ENCODE measurements at places on chromosomes 3 and 15.
A peak's percentile ranks its signal among the peaks of the same experiment; 100 is the strongest.

- H3K27ac ChIP-seq = no peak overlapping the region
- H3K4me3 ChIP-seq = no peak overlapping the region
- no peak for DNase-seq
- H3K27me3 ChIP-seq = no peaks in the 10 kb centered on the region
- H3K36me3 ChIP-seq = no peaks in the 10 kb centered on the region
These were observed 43.7 kb downstream of the PLXNA1 start for GRCh38 chr3:127026661-127027060.

- H3K36me3 ChIP-seq = peaks cover 15% of the 10 kb centered on the region
- no peaks in the 10 kb centered on the region for H3K27me3 ChIP-seq
These were observed 48.4 kb downstream of the SGO1 start for GRCh38 chr3:20137647-20138046.

DNA sequence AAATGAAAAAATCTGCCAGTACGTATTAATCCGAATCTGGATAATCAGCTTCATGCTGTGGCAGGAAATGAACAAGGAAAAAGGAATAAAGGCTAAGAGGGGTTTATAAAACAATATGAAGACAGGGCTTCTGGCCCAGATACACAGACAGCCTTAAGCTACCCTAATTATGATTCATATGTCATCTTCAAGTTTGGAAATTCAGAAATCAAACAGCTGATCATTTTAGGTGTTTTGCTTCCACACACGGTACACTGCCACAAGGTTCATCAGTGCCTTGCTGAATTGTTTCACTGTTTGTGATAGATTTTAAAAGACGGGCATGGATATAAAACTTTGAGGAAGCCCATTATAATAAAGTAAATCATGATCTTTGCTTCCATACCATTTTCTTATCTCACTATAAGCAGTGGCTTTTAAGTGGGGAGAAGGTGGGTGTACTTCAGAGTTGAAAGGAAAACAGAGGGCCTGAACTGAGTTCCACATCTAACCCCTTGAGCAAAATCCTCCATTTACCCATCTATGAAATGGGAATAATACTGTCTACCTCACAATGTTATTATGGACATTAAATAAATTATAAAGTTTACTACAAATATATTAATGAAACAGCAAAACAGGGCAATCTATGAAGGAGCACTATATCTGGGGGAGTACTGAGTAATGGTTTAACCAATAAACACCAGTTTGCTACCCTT, 15.7 kb downstream of the GTPBP8 start:
- no peaks in the 10 kb centered on the region for H3K27me3 ChIP-seq
- peak; percentile 37 for DNase-seq
- no peaks in the 10 kb centered on the region for H3K4me1 ChIP-seq
- H3K36me3 ChIP-seq = peaks cover 83% of the 10 kb centered on the region
- no peak overlapping the region for H3K27ac ChIP-seq

DNA sequence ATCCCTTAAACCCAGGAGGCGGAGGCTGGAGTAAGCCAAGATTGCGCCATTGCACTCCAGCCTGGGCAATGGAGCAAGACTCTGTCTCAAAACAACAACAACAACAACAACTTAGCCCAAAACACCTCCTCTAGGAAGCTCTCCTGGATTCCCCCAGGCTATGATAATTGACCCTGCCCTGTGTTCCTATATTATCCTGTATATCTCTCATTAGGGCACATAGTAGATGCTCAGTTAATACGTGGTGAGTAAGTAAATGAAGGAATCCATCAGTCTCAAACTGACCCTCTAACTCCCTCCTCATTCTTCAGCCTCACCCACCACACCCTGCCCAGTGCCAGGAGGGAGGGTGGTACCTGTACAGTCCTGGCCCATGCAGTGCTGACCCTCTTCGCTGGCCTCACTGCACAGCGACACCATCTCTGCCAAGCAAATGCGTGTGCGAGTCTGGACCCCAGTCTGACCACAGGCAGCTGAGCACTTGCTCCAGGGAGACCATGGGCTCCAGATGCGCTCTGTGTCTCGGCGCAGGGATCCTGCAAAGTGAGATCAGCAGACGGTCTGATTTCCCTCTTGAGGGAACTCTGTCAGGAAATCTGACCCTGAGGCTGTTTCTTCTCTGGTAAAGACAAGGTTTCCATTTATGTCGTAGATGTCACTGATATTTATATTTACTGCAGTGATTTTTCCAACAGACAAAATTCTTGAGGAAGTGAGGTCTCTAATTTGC, 6.2 kb downstream of the CILP start:
- no peaks in the 10 kb centered on the region for H3K27me3 ChIP-seq
- no peak overlapping the region for H3K27ac ChIP-seq
- H3K4me1 ChIP-seq = no peaks in the 10 kb centered on the region
- no peak overlapping the region for H3K4me3 ChIP-seq
- no peaks in the 10 kb centered on the region for H3K36me3 ChIP-seq

DNA sequence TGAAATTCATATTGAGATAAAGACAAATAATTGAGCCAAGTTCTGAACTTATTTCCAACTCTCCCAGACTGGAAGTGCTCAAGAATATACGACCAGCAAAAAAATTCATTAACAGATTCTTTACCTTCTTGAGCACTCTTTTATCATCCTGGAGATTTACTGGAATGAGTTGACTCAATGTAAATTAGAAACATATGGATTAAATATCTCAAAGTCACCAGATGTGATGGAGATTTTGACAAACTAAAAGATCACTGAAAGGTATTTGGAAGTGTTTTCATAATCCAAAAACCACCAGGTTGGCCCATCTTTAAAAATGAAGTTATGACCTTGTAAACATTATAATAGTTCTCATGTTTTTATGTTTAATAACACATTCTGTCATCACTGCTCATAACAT, 433.2 kb upstream of the RASGRP1 start:
- H3K27me3 ChIP-seq = no peaks in the 10 kb centered on the region
- no peaks in the 10 kb centered on the region for H3K4me1 ChIP-seq
- no peak overlapping the region for H3K27ac ChIP-seq

DNA sequence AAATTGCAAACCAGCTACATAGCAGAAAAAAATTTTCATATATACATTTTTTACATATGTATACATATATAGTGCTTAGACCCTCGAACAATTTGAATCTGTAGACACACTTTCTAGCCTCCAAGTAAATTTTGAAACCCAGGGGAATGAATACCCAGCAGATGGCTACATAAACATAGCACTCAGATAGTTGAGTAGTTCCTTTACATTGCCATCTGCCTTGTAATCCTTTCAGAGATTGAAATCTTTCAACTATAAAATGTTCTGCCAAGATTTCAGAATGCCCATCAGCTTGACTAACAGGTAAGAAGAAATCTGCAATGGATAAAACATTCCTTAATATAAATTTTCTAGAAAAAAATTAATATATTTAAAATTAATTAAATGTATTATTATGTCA, 1333.5 kb upstream of the CADM2 start:
- no peak overlapping the region for H3K4me3 ChIP-seq
- no peak overlapping the region for H3K27ac ChIP-seq
- no peaks in the 10 kb centered on the region for H3K27me3 ChIP-seq
- DNase-seq = no peak
- no peaks in the 10 kb centered on the region for H3K36me3 ChIP-seq

DNA sequence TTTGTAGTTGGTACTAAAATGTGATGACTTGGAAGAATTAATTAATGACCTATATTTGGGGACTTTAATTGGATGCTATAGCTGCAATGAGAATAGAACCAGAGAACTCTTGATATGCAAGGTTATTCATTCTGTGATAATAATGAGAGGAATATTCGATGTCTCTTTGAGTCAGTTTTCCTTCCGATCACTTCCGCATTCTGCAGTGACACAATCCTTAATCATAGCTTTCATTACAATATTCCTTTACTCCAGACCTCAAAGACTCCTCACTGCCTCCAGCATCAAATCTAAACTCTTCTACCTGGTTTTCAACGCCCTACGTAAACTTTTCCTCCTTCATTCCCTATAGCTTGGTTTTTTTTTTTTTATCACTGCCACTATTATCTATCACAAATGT, 21.6 kb downstream of the B3GNT5 start:
- DNase-seq = no peak
- H3K27ac ChIP-seq = peak overlapping the region; percentile 55
- H3K36me3 ChIP-seq = no peaks in the 10 kb centered on the region

- DNase-seq = no peak
- H3K4me1 ChIP-seq = peaks cover 9% of the 10 kb centered on the region
- no peaks in the 10 kb centered on the region for H3K36me3 ChIP-seq
These were observed 4.1 kb downstream of the SV2B start for GRCh38 chr15:91104111-91104510.

- H3K4me1 ChIP-seq = no peaks in the 10 kb centered on the region
- H3K36me3 ChIP-seq = no peaks in the 10 kb centered on the region
- no peak for DNase-seq
- H3K27me3 ChIP-seq = no peaks in the 10 kb centered on the region
These were observed 231.3 kb downstream of the KLF13 start for GRCh38 chr15:31557899-31558298.

GRCh38 chr3:110711851-110712516, 359.6 kb upstream of the NECTIN3 start:
- no peak for DNase-seq
- H3K27me3 ChIP-seq = no peaks in the 10 kb centered on the region
- no peak overlapping the region for H3K4me3 ChIP-seq
- no peak overlapping the region for H3K27ac ChIP-seq
- H3K36me3 ChIP-seq = no peaks in the 10 kb centered on the region
- H3K4me1 ChIP-seq = no peaks in the 10 kb centered on the region

DNA sequence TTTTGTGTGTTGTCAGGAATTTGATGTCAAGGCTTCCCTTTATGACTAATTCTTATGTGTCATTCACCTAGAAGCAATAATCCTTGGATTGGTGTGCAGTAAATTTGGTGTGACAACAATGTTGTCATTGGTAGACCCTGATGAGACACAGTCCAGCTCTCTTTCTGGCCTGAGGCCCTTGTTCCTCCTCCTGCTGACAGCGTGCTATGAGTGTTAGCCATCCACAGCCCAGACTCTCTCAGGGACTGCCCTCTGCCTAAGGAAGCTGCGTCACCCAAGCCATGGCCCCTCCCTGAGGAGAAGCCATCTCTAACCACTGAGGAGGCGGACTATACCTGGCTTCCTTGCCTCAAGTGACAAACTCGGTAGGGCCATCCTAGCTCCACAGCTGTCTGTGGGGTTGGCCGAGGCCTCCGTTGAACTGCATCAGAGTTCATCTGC, 13.3 kb upstream of the TM4SF1 start:
- H3K27ac ChIP-seq = no peak overlapping the region
- no peak for DNase-seq
- no peaks in the 10 kb centered on the region for H3K4me1 ChIP-seq
- H3K27me3 ChIP-seq = no peaks in the 10 kb centered on the region

DNA sequence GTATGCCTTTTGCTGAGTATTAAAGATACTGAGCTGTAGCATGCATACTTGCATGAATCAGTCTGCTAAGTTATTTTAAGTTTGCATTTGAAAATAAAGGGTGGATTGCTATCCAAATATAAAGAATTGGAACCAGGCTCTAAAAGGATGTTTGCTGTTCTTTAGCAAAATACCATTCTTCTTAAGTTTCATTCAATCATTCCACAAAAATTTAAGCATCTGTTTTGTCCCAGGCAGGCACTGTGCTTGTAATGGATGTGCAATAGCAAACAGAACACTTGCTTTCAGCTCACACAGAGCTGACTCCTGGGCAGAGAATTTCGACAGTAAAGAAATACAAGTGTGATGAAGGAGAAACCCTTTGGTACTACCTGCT, 151.1 kb downstream of the PGPEP1L start:
- no peak for DNase-seq
- no peaks in the 10 kb centered on the region for H3K27me3 ChIP-seq
- H3K36me3 ChIP-seq = no peaks in the 10 kb centered on the region
- no peak overlapping the region for H3K4me3 ChIP-seq
- H3K27ac ChIP-seq = no peak overlapping the region

DNA sequence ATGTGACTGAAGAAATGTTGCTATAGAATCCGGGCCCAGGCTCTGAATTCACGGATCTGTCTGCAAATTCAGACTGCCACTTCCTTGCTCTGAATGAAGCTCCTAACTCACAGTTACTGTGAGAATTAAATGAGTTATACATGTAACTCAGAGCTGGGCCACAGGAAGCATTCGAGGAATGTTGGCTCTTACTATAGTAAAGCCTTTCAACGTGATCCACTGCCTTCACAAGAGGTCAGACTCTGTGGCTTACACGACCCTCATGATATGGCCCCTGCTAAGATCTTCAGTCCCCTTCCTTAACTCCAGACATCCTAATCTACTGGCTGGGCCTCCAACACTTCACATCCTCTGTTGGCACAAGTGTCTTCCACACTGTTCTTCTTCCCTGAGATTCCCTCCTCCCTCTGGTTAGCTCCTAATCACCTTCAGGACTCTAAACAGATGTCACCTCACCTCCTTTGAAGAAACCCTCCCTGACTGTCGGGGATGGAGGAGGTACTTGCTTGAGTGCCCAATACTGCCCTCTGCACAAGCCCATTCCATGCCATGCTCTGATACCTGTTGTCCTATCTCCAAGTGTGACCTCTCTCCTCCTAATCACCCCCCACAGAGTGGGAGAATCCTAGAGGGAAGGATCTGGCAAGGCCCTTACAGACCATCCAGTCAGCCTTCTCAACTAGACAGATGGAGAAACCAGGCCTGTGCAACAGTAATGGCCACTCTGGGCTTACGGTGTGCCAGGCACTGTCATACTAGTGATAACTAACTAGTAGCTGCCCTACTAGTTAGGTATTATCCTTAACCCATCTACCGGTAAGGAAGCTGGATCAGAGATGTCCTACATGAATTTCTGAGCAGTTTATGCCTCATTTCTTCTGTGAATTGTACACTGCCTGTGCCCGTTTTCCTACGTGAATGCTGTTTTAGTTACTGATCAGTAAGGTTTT, 1.3 kb downstream of the ACTR8 start:
- peaks cover 13% of the 10 kb centered on the region for H3K4me1 ChIP-seq
- H3K4me3 ChIP-seq = peak overlapping the region; percentile 84
- no peak overlapping the region for H3K27ac ChIP-seq
- DNase-seq = no peak

DNA sequence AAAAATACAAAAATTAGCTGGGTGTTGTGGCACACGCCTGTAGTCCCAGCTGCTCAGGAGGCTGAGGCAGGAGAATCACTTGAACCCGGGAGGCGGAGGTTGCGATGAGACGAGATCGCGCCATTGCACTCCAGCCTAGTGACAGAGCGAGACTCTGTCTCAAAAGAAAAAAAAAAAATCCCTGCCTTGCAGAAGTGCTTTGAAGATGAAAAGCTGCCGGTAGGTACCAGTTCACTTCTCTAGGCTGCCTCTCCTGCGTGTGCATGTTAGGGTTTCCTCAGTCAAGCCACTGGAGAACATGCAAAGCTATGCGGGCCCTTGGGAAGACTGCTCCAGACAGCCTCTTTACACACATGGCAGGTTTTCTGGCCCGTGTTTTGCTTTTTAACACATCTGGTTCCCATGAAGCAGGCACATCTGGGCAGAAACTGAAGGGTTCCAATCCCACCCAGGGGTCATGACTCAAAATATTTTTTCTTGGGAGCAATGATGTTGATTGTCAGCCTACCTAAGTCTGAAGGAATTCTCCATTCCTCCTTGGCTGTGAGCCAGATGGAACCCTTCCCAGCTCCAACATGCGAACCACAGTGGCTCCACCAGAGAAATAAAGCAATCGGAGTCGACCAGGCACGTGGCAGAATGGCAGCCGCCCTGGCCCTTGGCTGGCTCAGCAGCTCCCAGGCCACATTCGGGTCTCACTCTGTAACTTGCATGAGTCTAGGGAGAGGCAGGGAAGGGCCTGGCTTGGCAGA, 29.6 kb downstream of the MGLL start:
- H3K36me3 ChIP-seq = peaks cover 12% of the 10 kb centered on the region
- peak overlapping the region; percentile 98 for H3K27ac ChIP-seq
- no peak overlapping the region for H3K4me3 ChIP-seq
- DNase-seq = no peak
- peaks cover 97% of the 10 kb centered on the region for H3K4me1 ChIP-seq

Data from Karpas-422 (cell line).